ENCODE measurements at places on chromosomes 4 and X. TPM values are rescaled to one million over a fixed set of nuclear protein-coding genes. Genes with fewer than 3 reads are reported as not detected.

Gene REELD1
- not detected for total RNA-seq

Gene CTAG2
- not detected for total RNA-seq

Gene PNMA6A
- 1.6 TPM for total RNA-seq

DNA sequence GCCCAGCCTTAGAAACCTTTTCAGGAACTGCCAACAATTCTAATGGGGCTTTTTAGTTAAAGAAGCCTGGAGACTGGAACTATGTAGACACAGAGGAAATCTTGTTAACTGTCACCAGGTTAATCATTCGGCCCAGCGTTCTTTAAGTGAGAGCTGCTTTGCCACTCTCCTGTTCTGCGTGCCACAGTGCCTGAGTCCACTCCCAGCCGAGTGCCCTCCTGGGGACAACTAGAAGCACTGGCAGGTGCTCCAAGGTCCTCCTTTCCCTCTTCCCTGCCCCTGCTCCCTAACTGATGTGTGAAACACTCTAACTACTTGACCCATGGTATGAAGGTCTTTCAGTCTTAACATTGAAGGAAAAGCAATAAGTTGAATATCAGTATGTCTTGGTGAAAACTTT lies 151.2 kb upstream of the TLL1 start:
- H3K36me3 ChIP-seq = no peaks in the 10 kb centered on the region
- H3K27me3 ChIP-seq = no peaks in the 10 kb centered on the region

DNA sequence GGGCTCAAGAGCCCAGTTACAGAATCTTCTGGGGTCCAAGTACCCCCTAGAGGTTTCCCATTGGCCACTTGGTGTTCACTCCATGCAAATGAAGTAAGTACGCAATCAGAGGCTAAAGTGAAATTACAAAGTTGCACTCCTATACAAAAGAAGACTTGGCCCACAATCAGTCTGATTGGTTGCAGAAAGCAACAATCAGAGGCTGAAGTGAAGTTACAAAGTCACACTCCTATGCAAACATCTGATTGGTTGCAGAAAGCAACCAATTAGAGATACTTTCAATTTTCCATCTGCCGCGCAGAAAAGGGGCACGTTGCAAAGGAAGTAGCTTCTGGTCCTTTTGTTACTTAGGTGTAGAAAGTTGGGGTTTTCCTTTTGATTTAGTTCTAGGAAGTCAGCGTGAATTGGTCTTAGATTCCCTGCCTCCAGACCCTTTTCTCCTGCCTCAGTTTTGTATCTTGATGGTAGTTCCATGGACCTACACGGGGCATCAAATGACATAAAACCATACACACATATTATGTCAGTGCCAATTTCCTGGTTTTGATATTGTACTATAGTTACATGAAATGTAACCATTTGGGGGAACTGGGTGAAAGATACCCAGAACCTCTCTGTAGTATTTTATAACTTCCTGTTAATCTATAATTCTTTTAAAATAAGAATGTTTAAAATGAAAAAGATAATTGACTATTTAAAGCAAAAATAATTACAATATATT lies 12.4 kb upstream of the PIN4 start:
- no peak overlapping the region for H3K27ac ChIP-seq
- peaks cover 4% of the 10 kb centered on the region for H3K27me3 ChIP-seq
- DNase-seq = no peak
- H3K4me3 ChIP-seq = no peak overlapping the region

DNA sequence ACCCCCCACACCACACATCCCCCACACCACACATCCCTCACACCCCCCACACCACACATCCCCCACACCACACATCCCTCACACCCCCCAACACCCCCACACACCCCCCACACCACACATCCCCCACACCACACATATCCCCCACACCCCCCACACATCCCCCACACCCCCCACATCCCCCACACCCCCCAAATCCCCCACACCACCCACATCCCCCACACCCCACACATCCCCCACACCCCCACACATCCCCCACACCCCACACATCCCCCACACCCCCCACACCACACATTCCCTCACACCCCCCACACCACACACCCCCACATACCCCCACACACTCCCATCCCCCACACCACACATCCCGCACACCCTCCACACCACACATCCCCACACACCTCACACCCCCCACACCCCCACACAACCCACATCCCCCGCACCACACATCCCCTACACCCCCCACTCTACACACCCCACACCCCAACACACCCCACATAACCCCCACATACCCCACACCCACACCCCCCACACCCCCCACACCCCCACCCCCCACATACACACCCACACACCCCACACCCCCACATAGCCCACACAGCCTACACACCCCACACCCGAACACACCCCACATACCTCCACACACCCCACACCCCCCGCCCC lies 172.9 kb downstream of the DCLK2 start:
- no peaks in the 10 kb centered on the region for H3K27me3 ChIP-seq
- peaks cover 12% of the 10 kb centered on the region for H3K4me1 ChIP-seq
- no peak overlapping the region for H3K4me3 ChIP-seq
- H3K36me3 ChIP-seq = peaks cover 40% of the 10 kb centered on the region
- no peak for DNase-seq

GRCh38 chrX:116667346-116668134 lies 204.8 kb upstream of the CT83 start:
- DNase-seq = no peak
- no peaks in the 10 kb centered on the region for H3K27me3 ChIP-seq
- no peak overlapping the region for H3K4me3 ChIP-seq

- peaks cover 8% of the 10 kb centered on the region for H3K4me1 ChIP-seq
- no peak for DNase-seq
- no peaks in the 10 kb centered on the region for H3K27me3 ChIP-seq
- H3K36me3 ChIP-seq = no peaks in the 10 kb centered on the region
Observed at GRCh38 chr4:112552668-112553067, 36.7 kb upstream of the NEUROG2 start.

DNA sequence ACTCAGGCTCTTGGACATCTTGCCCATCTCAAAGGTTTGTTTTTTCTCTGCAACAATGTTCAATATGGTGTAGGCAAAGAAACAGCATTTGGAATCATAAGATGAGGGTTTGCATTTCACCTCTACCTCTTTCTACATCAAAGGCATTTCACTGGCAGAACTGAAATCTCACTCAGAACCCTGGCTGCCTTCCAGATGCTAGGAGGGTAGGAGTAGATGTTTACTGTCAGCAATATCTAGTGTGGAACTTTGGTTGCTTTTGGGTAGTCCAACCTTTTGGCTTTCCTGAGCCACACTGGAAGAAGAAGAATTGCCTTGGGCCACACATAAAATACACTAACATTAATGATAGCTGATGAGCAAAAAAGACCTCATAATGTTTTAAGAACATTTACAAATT lies 297.0 kb upstream of the KLF3 start:
- H3K4me3 ChIP-seq = no peak overlapping the region
- no peak for DNase-seq
- H3K4me1 ChIP-seq = peaks cover 53% of the 10 kb centered on the region

DNA sequence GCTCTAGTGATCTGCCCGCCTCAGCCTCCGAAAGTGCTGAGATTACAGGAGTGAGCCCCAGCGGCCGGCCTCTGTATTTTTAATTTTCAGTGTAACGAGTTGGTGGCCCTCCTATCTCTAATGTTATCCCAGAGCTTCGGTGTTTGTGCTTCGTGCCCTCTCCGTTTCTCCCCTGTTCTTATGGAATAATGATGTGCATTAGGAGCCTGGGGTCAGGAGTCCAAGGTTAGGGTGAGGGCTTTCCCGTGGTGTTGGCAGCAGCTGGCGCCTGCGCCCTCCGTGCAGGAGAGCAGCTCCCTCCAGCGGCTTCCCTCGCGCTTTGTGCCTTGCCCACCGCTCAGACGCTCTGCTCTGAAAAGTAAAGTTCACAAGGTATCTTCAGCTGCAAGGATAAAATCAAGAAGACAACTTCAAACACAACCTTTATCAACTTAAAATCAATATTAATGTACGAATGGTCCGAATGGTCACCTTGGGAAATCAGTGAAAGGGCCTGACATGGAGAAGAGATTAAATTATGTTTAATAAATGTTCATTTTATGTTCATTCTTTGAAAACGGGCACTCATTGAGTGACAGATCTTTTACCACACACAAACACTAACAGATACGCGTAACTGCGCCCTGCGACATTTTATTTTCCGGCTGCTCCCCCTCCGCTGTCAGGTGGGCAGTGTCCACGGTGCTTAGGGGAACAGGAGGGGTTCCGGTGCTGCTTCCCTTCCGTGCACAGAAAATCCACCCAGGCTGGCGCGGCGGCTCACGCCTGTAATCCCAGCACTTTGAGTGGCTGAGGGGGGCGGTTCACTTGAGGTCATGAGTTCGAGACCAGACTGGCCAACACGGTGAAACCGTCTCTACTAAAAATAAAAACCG lies 62.4 kb downstream of the TRAPPC11 start:
- H3K27ac ChIP-seq = no peak overlapping the region
- peak; percentile 68 for DNase-seq
- H3K4me3 ChIP-seq = peak overlapping the region; percentile 41

GRCh38 chr4:21531048-21531447 lies 417.5 kb downstream of the KCNIP4 start:
- H3K4me1 ChIP-seq = no peaks in the 10 kb centered on the region
- H3K4me3 ChIP-seq = no peak overlapping the region
- no peaks in the 10 kb centered on the region for H3K27me3 ChIP-seq
- H3K36me3 ChIP-seq = no peaks in the 10 kb centered on the region
- no peak for DNase-seq

Data from osteocyte (in vitro differentiated cells).